ENCODE measurements at places on chromosomes 1 and 21. TPM values are rescaled to one million over a fixed set of nuclear protein-coding genes. Genes with fewer than 3 reads are reported as not detected.

DNA sequence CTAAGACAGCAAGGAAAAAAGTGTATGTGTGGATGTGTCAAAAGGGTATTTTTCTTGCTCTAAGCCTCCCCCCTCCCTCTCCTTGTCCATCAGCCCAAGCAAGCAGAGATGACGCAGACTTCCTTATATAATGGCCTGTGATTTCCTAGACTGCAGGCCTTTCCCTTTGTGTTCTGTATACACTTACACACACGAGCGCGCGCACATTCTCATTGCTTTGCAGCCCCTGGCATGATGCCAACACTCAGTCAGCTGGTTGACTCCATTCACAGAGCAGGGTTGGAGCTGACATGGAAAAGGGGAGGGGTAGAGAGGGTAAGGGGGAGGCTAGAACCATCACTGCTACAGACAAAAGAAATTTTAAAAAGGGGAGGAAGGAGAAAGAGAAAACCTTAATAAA lies 41.8 kb downstream of the GATAD2B start:
- no peaks in the 10 kb centered on the region for H3K27me3 ChIP-seq
- peaks cover 28% of the 10 kb centered on the region for H3K4me1 ChIP-seq
- DNase-seq, result peak; percentile 52
- no peak overlapping the region for H3K27ac ChIP-seq
- H3K4me3 ChIP-seq, result no peak overlapping the region
- H3K36me3 ChIP-seq, result no peaks in the 10 kb centered on the region

GRCh38 chr1:2942410-2942809 lies 78.9 kb upstream of the ACTRT2 start:
- no peak overlapping the region for H3K4me3 ChIP-seq
- no peaks in the 10 kb centered on the region for H3K36me3 ChIP-seq
- peaks cover 26% of the 10 kb centered on the region for H3K27me3 ChIP-seq
- DNase-seq, result no peak
- H3K4me1 ChIP-seq, result no peaks in the 10 kb centered on the region

- no peak overlapping the region for H3K4me3 ChIP-seq
- DNase-seq, result no peak
- H3K27me3 ChIP-seq, result no peaks in the 10 kb centered on the region
- H3K36me3 ChIP-seq, result no peaks in the 10 kb centered on the region
- no peak overlapping the region for H3K27ac ChIP-seq
Observed at GRCh38 chr1:167826127-167826526, 87.8 kb downstream of the ADCY10 start.

DNA sequence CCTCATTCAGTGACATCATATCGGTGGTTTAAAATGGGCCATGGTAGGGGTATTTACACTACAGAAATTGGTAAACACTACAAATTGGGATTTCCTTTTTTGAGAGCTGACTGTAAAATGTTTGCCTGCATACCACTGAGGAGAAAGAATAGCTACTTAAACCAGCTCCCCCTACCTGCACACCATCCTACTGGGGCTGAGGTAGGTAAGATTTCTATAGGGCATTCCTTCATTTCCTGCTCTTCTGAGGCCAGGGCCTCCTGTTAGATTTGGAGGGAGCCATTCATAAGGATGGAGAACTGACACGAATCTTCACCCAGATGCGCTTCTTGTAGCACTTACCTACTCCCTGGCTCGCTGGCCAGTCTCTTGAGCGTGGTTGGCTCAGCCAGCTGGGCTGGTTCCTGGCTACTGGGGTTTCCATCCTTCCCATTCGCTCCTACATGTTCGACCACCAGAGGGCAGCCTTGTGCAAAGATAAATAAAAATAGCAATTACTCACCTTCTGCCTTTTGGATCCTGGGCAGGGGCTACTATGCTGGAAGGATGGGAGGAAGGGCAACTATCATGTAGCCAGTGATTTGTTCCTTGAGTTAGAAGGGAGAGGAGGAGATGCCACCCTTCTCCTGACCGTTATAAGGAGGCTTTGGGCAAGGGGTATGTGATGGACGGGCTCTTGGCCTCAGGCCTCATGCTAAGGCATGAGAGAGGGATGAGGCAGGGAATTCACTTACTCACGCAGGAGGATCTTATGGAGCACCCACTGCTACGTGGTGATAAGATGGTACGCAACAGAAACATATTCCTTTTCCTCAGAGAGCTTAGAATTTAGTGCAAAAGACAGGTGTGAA lies 10.7 kb downstream of the OPTC start:
- H3K27ac ChIP-seq, result no peak overlapping the region
- 0 out of 3 replicates have a peak, but pooled peaks cover 2% of the 10 kb centered on the region for H3K27me3 ChIP-seq
- DNase-seq, result peak; percentile 61
- no peaks in the 10 kb centered on the region for H3K36me3 ChIP-seq
- no peak overlapping the region for H3K4me3 ChIP-seq
- peaks cover 13% of the 10 kb centered on the region for H3K4me1 ChIP-seq

- peak overlapping the region; percentile 64 for H3K27ac ChIP-seq
- H3K27me3 ChIP-seq, result no peaks in the 10 kb centered on the region
- peak overlapping the region; percentile 85 for H3K4me3 ChIP-seq
- H3K36me3 ChIP-seq, result no peaks in the 10 kb centered on the region
- H3K4me1 ChIP-seq, result peaks cover 86% of the 10 kb centered on the region
Observed at GRCh38 chr1:37475380-37476086, 1.2 kb downstream of the ZC3H12A start.

DNA sequence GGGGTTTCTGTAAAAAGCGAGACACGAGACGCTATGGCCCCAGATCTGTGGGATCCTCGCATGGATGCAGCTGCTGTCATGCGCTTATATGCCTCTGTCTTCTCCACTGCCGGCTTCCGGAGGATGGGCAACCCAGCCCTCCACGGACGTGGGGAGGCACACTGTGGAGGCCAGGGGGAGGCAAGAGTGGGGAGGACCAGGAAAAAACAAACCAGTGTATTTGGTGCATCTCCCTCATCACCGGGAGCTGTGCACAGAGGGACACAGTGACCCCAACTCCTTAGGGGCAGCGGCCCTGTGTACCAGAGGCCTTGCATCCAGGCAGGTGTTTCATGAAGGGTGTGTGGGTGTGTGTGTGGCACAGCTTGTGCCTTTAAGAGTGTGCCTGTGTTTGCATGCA lies 95.0 kb downstream of the AJAP1 start:
- no peaks in the 10 kb centered on the region for H3K4me1 ChIP-seq
- peaks cover 2% of the 10 kb centered on the region for H3K27me3 ChIP-seq
- H3K4me3 ChIP-seq, result no peak overlapping the region
- DNase-seq, result no peak

The CDCA8 gene
- 48.7 TPM for total RNA-seq

The TMEM201 gene
- total RNA-seq, result 5.7 TPM

The DMBX1 gene
- total RNA-seq, result not detected

The RCC2 gene
- total RNA-seq, result 58.3 TPM

All from HepG2 (cell line).